ENCODE measurements at places on chromosomes 3 and 15.

DNA sequence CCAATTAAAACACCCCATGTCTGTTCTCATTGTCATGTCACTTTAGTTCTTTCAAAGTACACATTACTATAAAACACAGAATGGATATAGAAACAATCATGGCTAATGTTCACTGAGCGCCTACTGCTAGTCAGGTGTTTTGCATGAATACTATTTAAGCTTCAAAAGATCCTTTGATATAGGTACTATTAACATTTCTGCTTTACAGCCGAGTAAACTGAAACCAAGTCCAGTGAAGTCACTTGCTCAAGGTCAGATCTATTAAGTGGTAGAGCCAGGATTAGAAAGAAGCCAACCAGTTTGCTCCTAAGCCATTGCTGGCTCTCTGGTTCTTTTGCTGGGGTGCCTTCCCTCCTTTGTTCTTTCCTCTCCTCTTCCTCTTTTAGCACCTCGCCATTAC, 32.4 kb upstream of the NMNAT3 start:
- no peak for DNase-seq

DNA sequence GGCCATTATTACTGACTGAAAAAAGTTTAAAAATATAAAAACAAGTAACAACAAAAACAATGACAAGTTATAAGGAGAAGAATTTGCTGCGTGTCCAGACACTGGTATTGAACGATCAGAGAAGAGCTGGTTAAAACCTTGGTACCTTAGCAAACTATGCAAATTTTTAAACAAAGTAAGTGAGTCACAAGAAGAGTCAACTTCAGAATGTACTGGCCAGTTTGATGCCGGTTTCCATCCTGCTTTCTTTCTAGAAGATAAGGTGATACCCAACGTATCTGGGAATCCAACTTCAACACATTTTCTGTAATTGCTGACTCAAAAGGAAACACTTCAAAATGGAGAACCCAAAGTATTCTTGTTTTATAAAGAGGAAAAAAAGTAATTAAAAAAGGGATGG, 49.8 kb downstream of the RUBCN start:
- DNase-seq = no peak

DNA sequence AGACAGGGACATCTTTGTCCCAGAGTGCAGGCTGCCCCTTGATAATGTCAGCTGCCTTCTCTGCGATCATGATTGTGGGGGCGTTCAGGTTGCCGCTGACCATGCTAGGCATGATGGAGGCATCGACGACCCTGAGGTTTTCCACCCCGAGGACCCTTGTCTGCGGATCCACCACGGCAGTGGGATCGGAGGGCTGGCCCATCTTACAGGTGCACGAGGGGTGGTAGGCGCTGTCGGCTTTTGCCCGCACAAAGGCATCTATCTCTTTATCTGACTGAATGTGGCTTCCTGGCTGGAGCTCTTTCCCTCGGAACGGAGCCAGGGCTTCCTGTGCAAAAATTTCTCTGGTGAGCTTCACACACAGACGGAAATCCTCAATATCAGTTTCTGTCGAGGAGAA, 28.4 kb downstream of the CHDH start:
- no peak for DNase-seq

DNA sequence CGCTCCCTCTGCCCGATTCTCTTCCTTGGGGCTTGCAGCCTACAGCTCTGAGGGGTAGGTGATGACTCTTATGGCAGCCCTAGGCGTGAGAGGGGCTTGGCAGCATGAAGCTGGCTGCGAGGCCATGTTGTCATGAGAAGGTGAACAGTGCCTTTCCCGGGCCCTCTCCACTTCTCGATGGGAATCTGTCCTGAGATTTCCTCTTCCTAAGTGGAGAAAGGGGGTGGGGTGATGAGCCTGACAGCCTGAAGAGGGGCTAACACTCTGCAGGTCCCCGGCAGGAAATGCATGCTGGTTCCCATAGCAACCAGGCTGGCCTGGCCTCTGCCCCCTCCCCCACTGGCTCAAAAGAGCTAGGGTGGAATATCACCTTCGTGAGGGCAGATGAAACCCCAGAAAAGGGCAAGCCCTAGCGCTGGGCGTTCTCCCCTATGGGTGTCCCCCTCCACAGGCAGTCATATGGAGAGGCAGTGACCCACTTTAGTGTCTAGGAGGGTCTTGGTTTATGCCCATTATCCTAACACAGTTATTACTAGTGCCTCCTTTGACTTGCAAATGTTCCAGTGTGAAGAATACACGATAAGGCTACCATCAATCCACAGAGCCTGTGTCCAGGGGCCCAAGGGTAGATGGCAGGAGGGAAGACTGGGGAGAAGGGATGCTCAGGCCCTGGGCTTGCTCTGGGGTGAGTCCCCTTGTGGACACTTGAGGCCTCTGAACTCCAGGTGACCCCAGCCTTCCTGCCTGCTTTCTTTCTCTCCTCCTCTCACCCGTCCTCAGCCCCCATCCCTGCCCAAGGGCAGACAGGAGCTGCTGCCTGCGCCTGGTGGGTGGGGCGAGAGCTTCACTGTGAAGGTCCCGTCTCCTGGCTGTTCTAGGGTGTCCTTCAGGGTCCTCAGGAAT, 13.2 kb downstream of the EPHB3 start:
- no peak for DNase-seq

- DNase-seq = no peak
These were observed 22.5 kb downstream of the CNTN3 start for GRCh38 chr3:74591946-74592345.
